ENCODE measurements at places on chromosomes 6 and 20. TPM values are rescaled to one million over a fixed set of nuclear protein-coding genes. Genes with fewer than 3 reads are reported as not detected.

The SEMG1 gene
- total RNA-seq = not detected

The HLA-DPA1 gene
- total RNA-seq = 600 TPM

The NMBR gene
- total RNA-seq = not detected

- H3K4me3 ChIP-seq = no peak overlapping the region
- no peaks in the 10 kb centered on the region for H3K36me3 ChIP-seq
- H3K27ac ChIP-seq = no peak overlapping the region
Observed at GRCh38 chr6:6783721-6784120, 195.2 kb downstream of the LY86 start.

GRCh38 chr6:85551264-85551663 is 42.4 kb downstream of the SNX14 start:
- H3K27me3 ChIP-seq = no peaks in the 10 kb centered on the region
- DNase-seq = no peak
- H3K36me3 ChIP-seq = peaks cover 65% of the 10 kb centered on the region
- H3K4me1 ChIP-seq = no peaks in the 10 kb centered on the region
- H3K27ac ChIP-seq = no peak overlapping the region

GRCh38 chr6:26743941-26744699 is 84.6 kb upstream of the ZNF322 start:
- H3K4me1 ChIP-seq = no peaks in the 10 kb centered on the region
- H3K4me3 ChIP-seq = no peak overlapping the region
- no peak overlapping the region for H3K27ac ChIP-seq
- no peak for DNase-seq
- H3K27me3 ChIP-seq = peaks cover 41% of the 10 kb centered on the region

The WFDC11 gene
- not detected for total RNA-seq

DNA sequence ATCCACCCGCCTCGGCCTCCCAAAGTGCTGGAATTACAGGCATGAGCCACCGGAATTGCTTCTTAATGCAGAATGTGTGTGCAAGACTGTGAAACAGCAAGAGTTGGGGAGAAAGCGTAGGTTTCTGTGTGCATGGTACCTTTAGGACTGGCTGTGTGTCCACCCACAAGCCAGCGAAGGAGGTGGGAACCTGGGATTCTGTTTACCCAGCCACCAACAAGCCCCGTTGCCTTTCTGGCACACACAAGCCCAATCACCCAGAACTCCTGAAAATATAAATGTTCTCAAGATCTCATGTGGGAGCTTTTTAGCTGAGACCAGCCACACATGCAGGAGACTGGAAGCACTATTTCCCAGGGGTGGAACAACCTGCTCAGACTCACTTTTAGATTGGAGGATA is 4.9 kb upstream of the RNF24 start:
- no peak overlapping the region for H3K4me3 ChIP-seq
- H3K4me1 ChIP-seq = peaks cover 29% of the 10 kb centered on the region
- H3K36me3 ChIP-seq = no peaks in the 10 kb centered on the region
- H3K27ac ChIP-seq = no peak overlapping the region
- DNase-seq = no peak
- H3K27me3 ChIP-seq = no peaks in the 10 kb centered on the region

GRCh38 chr6:167647306-167647705 is 179.4 kb upstream of the AFDN start:
- no peaks in the 10 kb centered on the region for H3K27me3 ChIP-seq
- no peak overlapping the region for H3K4me3 ChIP-seq
- no peak for DNase-seq
- no peaks in the 10 kb centered on the region for H3K4me1 ChIP-seq
- no peaks in the 10 kb centered on the region for H3K36me3 ChIP-seq

- DNase-seq = peak; percentile 20
- H3K36me3 ChIP-seq = no peaks in the 10 kb centered on the region
- H3K27ac ChIP-seq = no peak overlapping the region
- no peak overlapping the region for H3K4me3 ChIP-seq
Observed at GRCh38 chr6:168376120-168376519, 56.5 kb upstream of the DACT2 start.

DNA sequence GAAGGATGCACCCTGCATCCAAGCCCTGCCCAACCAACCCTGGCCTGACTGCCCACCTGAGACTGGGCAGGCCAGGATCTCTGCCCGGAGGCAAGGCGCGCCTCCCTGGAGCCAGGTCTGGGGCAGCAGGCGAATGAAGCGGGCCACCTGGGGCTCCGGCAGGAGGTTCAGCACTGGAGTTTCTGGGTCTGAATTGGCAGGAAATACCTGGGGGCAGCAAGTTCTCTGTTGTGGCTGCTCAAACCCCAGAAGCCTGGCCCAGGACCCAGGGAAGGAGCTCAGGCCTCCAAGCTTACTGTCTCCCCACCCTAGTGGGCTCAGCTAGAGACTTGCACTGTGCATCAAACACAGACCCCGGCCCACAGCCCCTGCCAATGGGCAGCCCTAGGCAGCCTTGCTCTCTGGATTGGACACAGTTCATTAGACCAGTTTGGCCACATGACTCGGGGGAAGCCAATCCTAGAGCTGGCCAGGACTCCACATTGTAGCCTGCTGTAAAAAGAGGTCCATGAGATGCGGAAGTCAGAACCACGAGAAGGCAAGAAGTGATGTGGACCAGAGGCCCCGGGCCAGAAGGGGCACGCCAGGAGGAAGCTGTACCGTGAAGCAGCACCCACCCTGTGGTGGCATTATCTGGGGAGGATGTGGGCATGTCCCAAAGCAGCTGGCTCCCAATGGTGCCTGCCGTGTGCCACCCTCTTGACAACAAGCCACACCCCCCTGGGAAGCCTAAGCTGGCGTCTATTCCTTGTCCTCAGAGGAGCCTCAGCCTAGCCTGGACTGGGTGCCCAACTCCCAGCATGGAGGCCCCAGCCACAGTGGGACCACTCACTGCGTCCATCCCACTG is 3.1 kb downstream of the CPXM1 start:
- H3K27me3 ChIP-seq = peaks cover 51% of the 10 kb centered on the region
- no peaks in the 10 kb centered on the region for H3K36me3 ChIP-seq
- H3K4me1 ChIP-seq = peaks cover 24% of the 10 kb centered on the region
- no peak overlapping the region for H3K27ac ChIP-seq
- DNase-seq = no peak
- H3K4me3 ChIP-seq = no peak overlapping the region

DNA sequence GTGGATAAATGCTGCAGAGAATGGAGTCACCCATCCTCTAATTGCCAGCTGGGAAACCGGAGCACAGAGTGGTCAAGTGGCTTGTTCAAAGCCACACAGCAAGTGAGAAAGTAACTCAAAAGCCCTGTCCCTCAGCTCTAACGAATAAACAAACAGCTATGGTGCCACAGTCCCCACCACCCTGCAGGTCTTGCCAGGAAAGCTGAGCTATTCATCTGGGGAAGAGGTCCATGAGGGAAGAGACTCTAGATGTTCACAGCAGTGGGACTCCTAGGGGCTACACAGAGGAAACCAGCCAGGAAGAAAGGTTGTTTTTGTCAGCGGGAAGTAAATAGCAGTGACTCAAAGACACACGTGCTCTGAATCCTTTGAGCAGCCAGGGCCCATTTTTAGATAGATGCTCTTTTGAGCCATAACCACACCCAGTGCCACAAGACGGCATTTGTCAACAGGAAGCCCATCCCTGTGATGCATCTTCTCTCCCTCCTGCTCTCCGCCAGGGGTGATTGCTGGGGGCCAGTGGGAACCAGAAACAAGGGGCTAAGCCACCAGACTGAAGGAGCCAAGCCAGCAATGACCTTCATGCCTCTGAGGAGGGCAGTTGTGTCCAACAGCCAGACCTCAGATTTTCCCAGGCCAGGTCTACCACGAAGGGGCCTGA is 32.4 kb upstream of the TCP11 start:
- H3K36me3 ChIP-seq = no peaks in the 10 kb centered on the region
- H3K27me3 ChIP-seq = no peaks in the 10 kb centered on the region
- H3K4me3 ChIP-seq = no peak overlapping the region
- no peak overlapping the region for H3K27ac ChIP-seq
- DNase-seq = no peak
- peaks cover 4% of the 10 kb centered on the region for H3K4me1 ChIP-seq

The TSBP1 gene
- total RNA-seq = not detected

The TMEM170B gene
- 12.4 TPM for total RNA-seq

- H3K27me3 ChIP-seq = no peaks in the 10 kb centered on the region
- no peaks in the 10 kb centered on the region for H3K4me1 ChIP-seq
- peak overlapping the region; percentile 31 for H3K27ac ChIP-seq
- no peaks in the 10 kb centered on the region for H3K36me3 ChIP-seq
Observed at GRCh38 chr20:39057911-39058310, 95.8 kb downstream of the DHX35 start.

The POU3F2 gene
- not detected for total RNA-seq

The AKIRIN2 gene
- total RNA-seq = 67.6 TPM

The TAP2 gene
- total RNA-seq = 81.8 TPM

DNA sequence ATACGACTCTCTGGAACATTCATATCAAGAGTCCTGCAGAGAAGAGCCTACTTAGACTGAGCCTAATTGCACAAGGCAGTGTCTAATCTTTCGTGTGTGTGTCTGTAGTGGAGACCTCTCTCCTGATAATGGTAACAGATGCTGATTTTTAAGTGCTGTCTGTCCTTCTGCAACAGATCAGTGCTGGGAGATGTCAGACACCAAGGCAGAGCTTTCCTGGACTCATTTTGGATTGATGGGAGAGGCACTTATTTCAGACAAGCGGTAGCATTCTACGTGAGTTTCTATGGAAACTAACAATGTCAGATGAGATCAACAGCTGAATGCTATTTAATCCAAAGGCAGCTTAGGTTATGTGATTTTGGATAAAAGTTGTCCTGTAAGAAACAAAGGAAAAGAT is 167.6 kb downstream of the PLCB4 start:
- H3K4me3 ChIP-seq = no peak overlapping the region
- H3K27ac ChIP-seq = no peak overlapping the region
- H3K36me3 ChIP-seq = no peaks in the 10 kb centered on the region
- no peak for DNase-seq
- H3K4me1 ChIP-seq = no peaks in the 10 kb centered on the region

DNA sequence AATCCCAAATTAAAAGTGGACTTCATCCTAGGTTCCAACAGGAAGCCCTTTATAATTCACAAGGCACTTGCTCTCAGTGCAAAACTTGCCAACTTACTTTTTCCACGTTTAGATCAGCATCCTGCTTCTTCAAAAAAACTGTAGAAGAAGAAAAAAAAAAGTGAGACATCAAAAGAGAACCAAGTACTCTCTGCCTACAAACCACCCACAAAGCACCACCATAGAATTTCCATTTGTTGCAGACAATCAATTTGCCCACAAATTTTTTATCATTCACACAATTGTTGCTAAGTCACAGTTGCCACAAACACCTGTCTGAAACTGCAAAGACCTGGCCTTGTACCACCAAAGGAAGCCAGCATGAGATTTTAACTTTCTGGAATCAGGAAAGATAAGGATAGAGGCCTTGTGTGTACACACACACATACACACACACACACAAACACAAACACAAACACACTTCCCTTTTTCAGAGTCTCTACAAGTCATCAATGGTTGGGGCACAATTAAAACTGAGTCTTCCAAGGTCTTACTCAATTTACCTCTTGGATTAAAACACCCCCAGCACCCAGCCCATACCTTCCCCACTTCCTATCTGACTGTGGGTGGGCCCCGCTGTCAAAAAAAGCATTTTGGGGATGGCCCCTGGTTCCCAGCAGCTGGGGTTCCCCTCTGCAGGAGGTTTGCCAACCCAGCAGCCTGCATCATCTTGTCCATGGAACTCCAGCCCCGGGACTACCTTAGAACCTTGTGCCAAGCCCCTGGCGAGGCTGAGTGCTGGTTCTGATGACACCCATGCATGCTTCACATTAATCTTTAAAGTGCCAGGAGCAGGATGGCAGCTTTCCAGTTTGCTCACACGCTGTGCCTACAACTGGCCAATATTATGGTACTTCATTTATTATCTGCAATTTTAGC is 26.5 kb downstream of the FYN start:
- H3K36me3 ChIP-seq = peaks cover 4% of the 10 kb centered on the region
- H3K27me3 ChIP-seq = no peaks in the 10 kb centered on the region
- no peak overlapping the region for H3K4me3 ChIP-seq
- peak overlapping the region; percentile 14 for H3K27ac ChIP-seq

DNA sequence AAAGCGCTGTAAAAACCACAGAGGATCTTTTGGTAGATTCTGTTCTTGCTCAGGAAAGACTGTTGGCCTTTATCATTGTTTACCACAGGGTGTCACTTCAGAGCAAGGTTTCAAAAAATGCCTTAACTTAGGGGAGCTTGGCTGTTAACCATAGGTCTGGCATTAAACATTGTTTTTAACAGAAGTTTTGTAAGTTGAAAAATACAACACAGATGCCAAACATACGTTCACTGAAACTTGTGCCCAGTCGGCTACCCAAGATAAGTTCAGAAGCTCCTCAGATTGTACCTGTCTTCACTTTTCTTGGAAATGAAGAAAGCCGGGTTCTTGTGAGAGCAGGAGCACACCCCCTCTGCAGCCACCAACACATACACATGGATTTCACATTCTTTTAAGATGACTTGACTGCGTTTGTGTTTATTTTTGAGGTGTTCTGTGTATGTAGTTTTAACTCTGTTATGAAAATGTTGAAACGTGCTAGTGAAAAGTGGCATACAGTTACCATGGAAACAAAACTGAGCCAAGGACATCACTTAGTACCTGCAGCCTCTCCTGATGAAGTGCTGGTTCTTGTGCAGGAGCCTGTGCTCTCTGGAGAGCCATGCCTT is 64.9 kb downstream of the SYCP2L start:
- H3K4me1 ChIP-seq = peaks cover 7% of the 10 kb centered on the region
- H3K27me3 ChIP-seq = no peaks in the 10 kb centered on the region
- no peak overlapping the region for H3K4me3 ChIP-seq
- H3K27ac ChIP-seq = no peak overlapping the region

DNA sequence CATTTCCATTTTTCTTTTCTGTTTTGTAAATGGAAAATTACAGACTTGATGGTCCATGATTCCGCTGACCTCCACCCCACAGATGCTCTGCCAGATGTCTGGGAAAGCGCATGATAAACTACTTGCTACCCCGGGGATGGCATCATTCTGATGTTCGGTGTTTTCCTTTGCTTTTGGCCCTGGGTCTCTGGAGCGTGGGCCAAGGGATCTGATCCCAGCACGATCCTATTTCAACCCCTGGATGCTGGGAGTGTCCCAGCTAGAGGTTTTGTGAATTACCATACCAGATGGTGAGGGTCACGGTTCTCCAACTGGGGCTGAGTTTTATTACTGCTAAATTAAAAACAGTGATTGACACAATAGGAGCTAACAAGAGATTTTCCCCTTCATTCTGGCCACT is 25.2 kb upstream of the MYLIP start:
- no peak for DNase-seq
- no peaks in the 10 kb centered on the region for H3K36me3 ChIP-seq
- H3K27ac ChIP-seq = no peak overlapping the region
- H3K4me3 ChIP-seq = no peak overlapping the region
- H3K27me3 ChIP-seq = no peaks in the 10 kb centered on the region
